ENCODE measurements at places on chromosomes 3 and 15.

GRCh38 chr3:17087509-17087908 is 202.8 kb downstream of the PLCL2 start:
- no peak for DNase-seq

DNA sequence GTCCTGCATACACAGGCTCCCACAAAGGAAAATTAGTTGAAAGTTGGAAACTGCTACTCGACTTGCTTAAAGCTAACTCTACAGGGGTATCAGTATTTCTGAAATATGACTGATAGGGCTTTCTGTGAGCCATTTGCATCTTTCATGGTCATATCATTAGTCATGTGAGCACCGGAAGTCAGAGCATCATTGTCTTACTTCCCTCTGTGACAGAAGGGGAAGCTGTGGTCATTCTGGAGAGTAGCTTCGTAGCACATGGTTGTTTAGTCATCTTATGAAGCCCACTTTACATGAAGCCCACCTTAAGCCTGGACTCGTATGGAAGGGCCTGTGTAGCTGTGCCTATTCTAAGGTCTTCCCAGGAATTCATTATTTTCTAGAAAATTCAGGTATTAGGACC is 69.0 kb downstream of the COL6A5 start:
- no peak for DNase-seq

DNA sequence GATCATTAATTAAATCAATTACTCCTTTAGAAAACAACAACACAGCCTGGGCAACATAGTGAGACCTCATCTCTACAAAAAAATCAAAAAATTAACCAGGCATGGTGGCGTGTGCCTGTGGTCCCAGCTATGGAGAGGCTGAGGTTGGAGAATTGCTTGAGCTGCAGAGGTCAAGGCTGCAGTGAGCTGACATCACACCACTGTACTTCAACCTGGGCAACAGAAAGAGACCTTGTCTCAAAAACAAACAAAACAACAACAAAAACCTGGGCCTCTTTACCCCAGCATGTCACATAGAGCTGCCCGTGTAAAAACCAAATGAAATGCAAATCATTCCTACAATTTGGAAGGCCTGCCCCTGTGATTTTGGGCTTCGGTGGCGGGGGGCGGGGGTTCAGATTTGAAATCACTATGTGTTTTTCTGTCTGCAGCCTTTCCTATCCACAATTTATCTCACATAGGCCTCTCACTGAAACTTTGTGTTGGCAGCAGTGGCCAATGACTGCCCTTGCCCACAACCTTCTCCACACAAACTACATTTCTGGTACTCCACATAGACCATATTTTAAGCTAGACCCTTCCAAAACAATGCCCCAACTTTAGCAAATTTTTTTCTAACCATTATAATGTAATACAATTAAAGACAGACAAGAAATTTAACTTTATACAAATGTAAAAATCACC is 6.5 kb downstream of the ADAM10 start:
- no peak for DNase-seq

DNA sequence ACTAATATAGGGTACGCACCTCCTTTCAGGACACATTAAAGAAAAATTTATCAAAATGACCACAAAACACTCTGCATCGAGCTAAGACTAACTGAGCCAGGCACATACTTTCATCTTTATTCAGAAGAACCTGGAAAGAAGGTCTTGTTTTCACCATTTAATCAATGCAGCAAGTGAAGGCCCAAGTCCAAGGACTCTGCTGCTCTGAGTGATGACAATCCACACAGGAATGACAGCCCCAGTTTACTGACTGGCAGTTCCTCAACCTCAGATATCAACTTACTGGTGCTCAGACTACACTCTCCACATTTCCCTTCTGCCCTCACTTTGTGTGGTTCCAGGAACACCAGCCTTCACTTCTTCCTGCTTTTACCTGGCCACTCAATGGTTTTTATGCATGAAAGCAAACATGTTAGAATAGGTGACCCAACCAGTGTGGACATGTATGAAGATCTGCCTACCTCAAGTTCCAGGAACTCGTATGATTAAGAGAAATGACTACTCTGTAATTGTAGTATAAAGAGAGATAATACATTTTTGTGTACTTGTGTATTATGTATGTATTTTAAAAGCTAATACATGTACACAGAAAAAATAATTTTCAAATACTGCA is 29.1 kb upstream of the RASA2 start:
- no peak for DNase-seq

DNA sequence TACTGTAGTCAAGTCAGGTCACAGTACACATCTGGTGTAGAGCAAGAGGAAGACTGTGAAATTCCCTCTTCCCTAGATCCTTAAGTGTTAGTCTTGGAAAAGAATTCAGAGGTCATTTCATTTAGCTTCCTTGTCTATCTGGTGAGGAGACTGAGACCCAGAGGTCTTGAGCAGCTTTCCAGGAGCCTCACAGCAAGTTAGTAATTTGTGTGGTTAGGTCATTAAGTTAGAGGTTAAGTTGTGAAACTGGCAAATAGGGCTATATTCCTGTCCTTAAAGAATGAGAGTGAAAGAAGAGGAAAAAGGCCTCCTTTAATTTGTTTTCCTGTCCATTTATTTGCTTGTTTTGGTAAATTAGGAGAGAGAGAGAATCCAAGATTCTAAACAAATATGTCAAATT is 9.0 kb downstream of the PODXL2 start:
- no peak for DNase-seq

DNA sequence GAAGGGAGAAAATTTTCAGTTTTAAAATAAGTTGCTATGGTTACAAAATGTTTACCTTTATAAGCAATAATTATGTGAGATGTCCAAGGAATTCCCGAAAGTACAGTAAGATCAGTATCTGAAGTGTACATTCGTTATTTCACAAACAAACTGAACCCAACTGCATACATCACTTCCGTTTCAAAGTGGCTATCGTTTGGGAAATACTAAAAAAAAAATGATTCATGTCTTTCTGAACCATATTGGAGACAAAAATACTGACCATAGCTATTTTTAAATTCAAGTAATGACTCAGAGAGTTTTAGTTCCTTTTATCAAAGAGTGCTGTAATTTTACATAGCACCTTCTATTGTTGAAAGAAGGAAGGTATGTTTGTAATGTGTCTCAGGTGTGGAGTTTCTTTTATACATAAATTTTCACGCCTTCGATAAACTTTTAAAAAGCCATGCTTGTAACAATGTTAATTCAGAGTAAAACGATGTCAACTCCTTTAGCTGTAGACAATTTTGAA is 8.0 kb upstream of the ANKRD28 start:
- no peak for DNase-seq

- peak; percentile 44 for DNase-seq
Measured at GRCh38 chr15:65326117-65326526, 21.6 kb downstream of the RNU5B-1 start.

GRCh38 chr3:152139651-152140050 is 129.1 kb upstream of the MBNL1 start:
- no peak for DNase-seq

- DNase-seq: no peak
Measured at GRCh38 chr3:50147861-50148260, 7.3 kb upstream of the SEMA3F start.
